ENCODE measurements at places on chromosomes 11 and 22.

DNA sequence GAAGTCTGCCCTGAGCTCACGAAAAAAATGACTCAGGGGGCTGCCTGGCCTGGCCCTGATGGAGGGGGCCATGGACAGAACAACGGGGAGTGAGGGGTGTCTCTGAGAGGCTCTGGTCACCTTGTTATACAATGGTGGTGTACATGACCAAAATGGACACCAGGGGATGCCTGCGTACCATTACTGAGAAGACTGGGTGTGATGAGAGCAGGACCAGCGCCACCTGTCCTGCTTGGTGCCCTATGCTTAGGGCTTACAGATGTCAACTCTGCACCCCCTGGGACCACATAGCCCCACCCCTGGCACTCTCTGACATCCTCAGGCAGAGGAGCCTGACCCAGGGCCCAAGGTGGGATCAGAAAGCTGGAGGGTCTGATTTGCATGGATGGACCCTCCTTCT is 104.8 kb downstream of the ZNF280B start:
- DNase-seq: no peak

DNA sequence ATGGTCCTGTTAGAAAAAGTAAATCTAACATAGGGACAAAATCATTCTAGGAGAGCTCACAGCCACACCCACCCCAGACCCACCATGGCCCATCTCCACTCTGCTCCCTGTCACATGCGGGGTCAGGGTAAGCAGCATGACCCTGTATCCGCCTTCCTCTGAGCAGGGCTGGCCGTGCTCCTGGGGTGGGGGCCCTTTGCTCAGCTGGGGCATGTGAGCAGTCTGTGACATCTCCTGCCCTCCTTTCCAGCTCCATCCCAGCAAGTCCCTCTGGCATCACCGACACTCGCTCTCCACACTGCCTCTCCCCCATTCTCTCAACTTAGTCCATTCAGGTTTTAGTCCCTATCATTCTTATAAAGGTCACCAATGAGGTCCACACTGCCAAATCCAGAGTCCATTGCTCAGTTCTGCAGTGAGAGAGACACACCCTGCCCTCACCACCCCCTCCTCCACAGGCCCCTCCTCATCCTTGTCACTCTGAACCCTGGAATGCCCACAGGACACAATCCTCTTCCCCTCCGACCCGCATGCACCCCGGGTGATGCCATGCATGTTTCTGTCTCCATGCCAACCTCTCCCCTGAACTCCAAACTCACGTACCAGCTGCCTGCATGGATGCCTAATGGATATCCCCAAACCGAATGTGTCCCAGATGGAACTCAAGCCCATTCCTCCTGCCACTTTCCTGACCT is 65.1 kb upstream of the PITPNB start:
- DNase-seq: no peak

- no peak for DNase-seq
Observed at GRCh38 chr11:128251140-128251539, 336.2 kb downstream of the ETS1 start.

DNA sequence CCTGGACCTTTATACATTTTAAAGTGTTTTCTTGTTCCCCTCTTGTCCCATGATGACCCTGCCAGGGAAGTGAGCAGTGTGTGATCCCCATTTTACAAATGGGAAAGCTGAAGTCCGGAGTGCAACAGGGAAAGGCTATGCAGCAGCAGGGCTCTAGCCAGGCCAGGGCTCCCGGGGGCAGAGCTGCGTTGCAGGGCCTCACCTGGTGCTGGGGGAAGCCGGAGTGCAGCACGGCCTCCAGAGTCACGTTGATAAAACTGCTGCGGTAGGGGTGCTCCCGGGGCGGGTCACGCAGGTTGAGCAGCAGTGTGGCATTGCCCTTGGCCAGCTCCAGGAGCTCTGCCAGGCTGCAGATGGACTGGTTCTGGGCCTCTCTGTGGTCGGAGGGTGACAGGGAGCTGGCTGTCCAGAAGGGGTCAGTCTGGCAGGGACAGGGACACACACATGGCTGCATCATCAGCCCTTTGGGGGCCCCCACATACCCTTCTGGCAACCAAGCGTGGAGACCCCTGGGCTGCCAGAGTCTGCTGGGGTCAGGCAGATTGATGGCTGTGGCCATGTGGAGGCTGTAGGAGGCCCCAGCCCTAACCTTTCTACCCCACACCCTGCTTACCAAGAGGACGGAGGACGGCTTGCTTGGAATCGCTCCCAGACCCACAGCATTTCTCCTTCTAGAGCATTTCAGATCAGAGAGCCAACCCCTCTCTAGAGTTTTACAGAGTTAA is 9.3 kb upstream of the KLHL35 start:
- DNase-seq: no peak

DNA sequence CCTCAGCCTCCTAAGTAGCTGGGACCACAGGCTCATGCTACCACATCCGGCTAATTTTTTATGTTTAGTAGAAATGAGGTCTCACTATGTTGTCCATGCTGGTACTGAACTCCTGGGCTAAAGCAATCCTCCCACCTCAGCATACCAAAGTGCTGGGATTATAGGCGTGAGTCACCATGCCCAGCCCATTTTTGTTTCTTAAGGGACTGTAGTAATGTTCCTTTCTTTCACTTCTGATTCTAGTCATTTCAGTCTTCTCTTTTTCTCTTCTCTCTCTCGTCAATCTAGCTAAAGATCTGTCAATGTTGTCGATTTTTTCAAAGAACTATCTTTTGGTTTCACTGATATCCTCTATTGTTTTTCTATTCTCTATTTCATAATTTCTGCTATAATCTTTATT is 111.0 kb upstream of the APOA1 start:
- DNase-seq: no peak

- DNase-seq: peak; percentile 74
Observed at GRCh38 chr11:128905345-128906184, 14.4 kb downstream of the KCNJ5 start.

- DNase-seq: peak; percentile 12
Observed at GRCh38 chr11:100930185-100930778, 199.3 kb downstream of the PGR start.
